GM13977 (cell line): ENCODE measurements at places on chromosomes 2 and 18.

DNA sequence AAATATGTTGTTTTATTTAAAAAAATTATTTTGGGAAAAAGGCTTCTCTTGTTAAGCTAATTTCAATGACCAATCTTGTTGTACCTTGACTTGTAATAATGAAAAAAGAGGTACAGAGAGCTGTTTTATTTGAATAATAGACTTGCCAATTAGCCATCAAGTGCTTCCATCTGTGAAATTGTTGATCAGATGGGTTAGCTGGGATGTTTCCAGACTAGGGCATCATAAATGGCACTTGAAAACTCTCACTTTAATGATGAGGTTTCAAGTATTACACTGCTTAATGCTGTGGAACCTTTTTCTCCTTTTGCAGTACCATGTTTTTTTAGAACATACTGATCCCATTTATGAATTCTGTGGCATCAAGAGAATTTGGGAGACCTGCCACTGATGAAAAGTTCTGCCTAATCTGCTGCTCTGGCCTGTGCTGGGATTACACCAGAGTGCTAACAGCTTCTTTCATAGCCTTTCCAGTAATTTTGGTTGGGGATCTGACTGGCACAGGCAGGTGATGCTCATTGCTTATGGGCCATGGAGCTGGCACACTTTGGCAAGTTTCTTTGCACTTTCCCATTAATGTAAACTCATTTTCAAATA, 24.2 kb downstream of the PSMD14 start:
- DNase-seq = no peak

DNA sequence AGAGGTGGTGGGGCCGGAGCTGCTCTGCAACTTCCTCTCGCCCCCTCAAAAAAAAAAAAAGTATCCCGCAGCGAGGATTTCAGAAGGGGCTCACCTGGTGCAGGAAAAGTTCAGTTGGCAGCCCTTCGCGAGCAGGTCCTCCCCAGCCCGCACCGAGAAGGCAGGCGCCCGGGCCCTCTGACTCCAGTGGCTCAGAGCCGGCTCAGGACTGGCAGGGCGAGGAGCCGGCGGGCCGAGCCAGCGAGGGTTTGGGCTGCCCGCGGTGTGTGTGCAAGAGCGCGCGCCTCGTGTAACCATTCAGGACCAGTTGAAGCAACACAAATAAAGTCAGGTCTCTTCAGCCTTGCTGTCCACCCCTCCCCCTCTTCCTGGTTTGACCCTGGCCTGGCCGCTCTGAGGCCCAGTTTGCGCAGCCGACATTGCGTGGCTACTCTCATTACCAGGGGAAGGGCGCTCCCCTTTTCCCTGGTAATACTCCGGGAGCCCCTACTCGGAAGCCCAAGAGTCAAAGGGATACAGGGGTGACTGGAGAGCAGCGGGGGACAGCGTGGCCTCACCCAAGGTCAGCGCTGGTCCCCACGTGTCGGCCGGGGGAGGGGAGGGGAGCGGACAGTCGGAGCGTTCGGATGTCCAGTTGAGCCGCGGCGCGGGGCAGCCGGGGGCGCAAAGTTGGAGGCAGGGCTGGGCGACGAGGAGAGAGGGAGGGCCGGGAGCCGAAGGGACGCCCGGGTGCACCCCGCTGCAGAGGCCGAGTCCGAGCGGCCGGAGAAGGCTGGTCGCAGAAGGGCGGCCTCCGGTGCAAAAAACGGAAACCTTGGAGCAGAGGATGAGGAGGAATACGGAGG, 12.3 kb downstream of the EN1 start:
- DNase-seq = peak; percentile 39

DNA sequence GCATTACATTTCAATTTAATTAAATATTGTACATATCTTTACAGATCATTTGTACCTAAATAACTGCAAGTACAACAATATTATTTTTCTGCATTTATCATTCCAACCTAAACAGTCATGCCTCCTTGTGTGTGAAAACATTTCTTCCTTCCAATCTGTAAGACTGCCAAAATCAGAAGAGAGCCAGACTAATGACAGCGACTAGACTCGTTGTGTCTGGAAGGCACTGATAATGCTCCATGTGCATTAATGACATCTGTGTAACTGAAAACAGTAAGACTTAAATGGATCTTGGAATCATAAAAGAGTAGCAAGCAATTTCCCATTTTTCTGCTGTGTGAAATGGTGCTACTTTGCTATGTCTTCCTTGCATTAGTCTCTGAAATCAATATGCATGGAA, 278.0 kb upstream of the DSEL start:
- DNase-seq = no peak

DNA sequence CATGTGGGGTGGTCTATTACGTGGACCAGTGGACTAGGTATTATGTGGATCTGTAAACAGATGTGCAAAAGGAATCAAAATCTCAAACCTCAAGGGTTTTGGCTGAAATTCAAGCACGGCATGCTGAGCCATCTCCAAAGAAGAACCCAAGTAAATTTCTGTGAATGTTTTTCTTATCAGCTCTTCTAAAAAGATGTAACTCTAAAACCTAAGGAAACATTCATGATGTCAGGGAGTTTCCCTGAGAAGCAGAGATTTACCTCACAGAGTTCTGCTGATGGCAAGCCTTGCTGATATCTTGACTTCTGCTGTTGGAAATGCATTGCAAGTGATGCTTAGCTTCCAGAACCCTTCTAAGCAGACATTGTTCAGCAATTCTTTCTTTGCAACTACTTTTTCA, 21.6 kb downstream of the DSG4 start:
- no peak for DNase-seq

DNA sequence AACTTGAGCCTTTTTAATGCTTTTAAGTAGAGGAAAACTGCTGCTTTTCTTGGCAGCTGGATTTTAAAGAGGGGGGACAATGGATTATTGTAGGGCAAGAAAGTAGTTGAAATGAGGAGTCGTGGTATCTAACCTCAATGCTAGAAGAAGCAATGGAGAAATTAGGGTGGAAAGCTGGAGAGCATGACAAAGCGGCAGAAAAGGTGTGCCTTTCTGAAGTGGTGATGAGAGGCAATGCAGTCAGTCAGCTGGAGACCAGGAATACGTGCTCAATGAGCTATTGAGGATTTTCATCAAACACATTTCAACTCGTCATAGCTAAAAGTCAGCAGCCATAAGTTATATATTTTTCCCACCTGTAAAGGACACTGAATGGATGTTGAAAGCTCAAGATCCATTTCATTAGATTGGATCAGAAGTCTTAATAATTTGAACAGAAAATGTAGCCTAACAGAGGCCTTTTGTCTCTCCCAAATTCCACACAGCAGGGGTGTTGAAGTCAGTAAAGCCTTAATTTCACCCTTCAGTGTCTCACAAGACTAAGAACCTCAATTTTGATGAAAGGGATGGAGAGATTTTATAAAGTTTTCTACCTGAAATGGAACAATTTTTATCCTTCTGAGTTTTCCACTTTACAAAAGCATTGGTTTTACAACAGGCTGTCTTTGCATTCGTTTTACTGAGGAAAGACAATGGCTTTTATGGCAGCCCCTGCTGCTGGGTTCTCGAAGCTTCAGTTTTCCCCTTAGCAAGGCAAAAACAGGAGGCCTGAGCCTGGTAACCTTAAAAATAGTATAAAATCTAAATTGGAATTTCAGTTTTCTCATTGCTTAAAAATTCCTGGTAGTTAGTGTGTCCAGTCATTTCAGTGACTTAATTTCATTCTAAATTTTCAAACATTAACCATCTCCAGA, 131.1 kb downstream of the CCDC102B start:
- DNase-seq = no peak

- no peak for DNase-seq
These were observed 639 bp downstream of the MAIP1 start for GRCh38 chr2:199956062-199956380.

- DNase-seq = peak; percentile 51
These were observed 77.0 kb upstream of the CNGA3 start for GRCh38 chr2:98269274-98269673.

DNA sequence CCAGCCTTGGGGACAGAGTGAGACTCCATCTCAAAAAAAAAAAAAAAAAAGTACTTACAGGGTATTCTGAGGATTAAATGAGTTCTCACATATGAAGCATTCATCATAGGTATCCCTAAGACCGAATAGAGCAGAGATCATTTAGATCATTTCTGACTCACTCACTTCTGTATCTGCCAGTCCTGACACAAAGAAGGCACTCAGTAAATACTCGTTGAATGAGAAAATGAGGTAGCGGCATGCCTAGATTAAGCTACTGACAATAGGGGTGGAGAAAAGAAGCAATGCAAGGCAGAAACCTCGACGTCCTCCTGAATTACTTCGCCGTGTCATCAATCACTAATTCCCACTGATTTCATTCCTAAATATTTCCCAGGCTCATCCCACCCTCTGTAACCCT, 103.8 kb downstream of the GREB1L start:
- DNase-seq = no peak

DNA sequence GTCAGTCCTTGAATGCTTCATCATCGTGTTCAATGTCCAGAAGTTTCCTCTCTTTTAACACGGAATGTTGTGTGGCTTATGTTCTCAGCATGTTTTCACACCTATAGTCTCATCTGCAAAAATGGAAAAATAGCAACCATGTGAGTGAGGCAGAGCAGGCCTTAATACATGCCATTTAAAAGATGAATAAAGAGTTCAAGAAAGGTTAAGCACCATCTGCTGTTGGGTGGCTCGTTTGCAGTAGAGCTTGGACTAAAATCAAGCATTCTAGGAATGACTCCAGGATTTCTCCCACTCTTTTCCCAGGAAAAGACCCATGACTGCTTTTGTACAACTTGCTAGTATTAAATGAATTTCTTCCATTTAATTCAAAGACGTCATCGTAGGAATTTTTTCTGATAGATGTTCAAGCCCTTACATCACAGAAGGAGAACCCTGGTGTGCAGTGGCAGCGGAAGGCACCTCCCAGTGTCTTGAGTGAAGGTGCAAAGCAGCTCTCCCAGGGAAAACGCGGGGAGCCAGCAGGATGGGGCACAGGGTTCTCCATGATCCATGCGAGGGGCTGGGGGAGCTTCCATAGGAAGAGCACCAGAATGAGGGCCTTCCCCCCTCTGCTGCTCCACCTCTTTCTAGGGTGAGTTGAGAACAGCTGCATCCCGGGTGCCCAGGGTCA, 9.6 kb downstream of the DCDC2C start:
- no peak for DNase-seq

DNA sequence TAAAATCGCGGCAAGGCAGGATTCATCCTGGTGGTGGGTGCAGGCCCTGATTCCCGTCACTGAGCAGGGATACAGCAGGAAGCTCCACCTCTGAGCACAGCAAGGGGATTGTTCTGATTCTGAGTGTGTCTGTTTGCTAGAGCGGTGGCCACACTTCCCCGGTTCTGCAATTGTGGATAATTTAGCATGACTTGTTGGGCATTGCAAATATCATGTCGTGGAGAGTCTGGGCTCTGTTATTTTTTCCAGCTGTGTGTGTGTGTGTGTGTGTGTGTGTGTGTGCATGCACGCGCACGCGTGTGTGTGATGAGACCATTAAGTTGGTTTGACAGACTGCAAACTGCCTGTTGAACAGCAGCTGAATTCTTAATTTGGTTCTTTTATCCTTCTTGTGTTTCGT, 4.1 kb upstream of the TMEM18 start:
- no peak for DNase-seq
